ENCODE measurements at places on chromosomes 13 and 19. TPM values are rescaled to one million over a fixed set of nuclear protein-coding genes. Genes with fewer than 3 reads are reported as not detected.

- no peak for DNase-seq
These were observed 50.8 kb downstream of the ZAR1L start for GRCh38 chr13:32264407-32264806.

CEACAM3 gene
- 0.15 TPM for polyA plus RNA-seq

MEIS3 gene
- 29.5 TPM for polyA plus RNA-seq

SLC17A7 gene
- polyA plus RNA-seq: 0.33 TPM

ERICH4 gene
- polyA plus RNA-seq: 4.2 TPM

DNA sequence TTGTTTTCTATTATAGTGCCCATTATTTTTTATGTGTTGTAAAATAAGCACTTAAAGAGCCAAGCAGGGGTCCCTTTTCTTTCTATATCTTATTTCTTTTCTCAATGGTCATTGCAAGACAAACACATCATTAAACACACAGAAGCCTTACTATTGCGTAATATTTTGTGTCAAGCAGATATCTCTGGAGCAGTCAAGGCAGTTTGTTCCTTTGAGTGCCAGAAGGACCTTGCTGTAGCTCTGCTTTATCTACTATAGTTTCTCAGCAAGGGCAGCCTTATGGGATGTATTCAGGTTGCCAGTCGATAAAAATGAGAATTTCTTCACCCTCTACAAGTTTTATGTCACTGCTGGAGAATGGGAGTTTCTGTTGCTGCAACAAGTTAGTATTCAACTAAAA is 319.3 kb downstream of the TDRD3 start:
- no peak for DNase-seq

DNA sequence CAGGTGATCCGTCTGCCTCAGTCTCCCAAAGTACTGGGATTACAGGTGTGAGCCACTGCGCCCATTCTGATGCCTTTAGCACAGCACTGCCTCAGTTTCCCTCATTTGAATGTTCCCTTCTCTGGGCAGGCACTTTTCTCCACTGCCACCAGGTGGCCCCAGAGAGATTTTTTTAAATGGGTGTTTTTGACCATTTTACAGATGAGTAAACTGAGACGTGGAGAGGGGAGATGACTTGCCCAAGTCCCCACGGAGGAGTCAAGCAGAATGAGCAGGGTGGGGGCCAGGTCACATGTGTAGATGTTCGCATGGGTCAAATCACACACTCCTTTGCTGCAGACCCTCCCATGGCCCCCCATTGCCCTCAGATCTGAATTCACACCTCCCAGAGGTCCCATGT is 3.2 kb upstream of the PDE4C start:
- no peak for DNase-seq

- no peak for DNase-seq
These were observed 3.8 kb downstream of the GJB2 start for GRCh38 chr13:20188667-20189553.

DNA sequence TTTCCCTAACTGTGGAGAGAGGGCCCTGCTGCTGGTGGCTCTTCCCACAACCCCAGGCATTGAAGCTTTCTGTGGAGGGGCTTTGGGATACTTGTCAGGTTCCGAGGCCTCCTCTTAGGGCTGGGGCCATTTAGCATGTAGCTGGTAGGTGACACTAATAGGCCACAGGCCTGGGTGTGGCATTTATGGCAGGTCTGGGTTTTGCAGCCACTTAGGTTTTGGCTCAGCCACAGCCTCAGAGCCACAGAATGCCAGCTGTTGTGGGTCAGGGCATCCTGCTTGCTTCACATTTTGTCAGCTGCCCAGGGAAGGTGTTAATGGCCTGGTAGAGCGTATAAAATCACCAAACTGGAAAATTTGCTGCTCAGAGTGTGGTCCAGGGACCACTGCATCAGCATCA is 15.7 kb downstream of the FAM124A start:
- no peak for DNase-seq

INSR gene
- polyA plus RNA-seq: 26.6 TPM

GRCh38 chr19:29849208-29849607 is 37.4 kb downstream of the CCNE1 start:
- DNase-seq: no peak

GRCh38 chr19:43362179-43362578 is 8.7 kb downstream of the CD177 start:
- no peak for DNase-seq

DNA sequence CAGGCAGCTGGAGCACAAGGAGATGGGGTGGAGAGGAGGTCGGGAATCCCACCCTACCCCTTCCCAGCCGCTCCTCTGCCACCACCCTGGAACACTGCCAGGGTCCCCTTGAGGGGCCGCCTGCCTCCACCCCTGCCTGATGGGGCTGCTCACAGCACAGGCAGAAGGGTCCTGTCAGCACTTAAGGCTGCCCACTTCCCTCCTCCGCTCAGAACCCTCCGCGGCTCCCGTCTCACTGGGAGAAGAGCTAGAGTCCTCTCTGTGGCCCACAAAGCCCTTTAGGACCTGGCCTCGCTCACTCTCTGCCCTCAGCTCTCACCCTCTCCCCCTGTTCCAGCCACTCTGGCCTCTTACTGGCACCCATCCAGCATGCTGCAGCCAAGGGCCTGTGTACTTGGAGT is 3.4 kb upstream of the POLD1 start:
- no peak for DNase-seq

DNA sequence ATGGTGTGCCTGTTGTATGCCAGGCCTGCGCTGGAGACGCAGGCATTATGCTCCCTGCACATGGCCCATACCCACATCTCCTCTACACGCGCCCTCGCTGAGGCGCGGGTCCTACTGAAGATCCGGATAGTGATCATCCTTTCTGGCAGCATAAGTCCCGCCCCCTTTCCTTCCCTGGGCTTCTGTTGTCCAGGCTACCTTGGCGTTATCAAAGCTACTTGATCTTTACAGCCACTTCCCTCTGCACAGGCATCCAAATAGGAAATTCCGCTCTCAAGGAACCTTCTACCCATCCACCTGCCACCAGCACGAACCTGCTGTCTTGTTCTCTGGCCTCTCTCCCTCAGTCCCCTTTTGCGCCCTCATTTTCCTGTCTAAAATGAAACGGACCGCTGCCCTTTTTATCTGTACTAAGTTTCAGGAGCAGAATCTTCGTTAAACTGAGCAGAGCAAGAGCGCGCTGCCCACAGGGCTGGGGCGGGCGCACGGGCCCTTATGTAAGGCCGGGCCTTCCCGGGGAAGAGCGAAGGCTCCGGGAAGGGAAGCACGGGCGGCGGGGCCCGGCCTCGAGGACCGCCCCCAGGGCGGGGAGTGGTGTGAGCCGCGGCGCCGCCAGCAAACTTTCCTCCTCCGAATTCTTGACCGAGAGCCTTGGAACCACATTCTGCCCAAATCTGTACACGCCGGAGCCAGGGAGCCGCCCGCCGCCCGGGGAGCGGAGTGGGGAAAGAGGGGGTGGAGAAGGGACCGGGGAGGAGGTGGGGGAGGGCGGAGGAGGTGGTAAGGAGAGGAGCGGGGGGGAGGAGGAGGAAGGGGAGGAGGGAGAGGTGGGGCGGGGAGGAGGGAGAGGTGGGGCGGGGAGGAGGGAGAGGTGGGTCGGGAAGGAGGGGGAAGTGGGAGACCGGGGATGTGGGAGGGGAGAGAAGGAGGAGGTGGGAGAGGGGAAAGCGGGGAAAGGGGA is 920 bp upstream of the UBE2L5 start:
- DNase-seq: peak; percentile 59

OCEL1 gene
- polyA plus RNA-seq: 17.5 TPM

DNA sequence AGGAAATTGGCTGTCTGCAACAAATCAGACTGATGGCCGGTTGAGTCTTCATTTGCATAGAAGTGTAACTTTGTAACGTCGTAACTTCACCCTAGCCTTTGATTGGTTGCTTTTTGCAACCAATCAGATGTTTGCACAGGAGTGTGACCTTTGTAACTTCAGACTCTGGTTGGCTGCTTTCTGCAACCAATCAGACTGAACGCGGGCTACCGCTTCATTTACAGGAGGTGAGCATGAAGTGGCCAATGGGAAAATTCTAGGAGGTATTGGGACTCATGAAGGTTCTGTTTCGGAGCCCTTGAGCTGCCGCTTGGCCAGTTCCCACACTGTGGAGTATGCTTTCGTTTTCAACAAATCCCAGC is 441 bp upstream of the ZNF559 start:
- DNase-seq: peak; percentile 50

GRCh38 chr19:5128251-5128935 is 159.5 kb downstream of the KDM4B start:
- peak; percentile 67 for DNase-seq

- no peak for DNase-seq
These were observed 6.8 kb downstream of the ZNF526 start for GRCh38 chr19:42226886-42227285.

- no peak for DNase-seq
These were observed 5.5 kb upstream of the RANBP3 start for GRCh38 chr19:5983367-5983955.

GRCh38 chr13:64782466-64782865 is 2447.7 kb downstream of the PCDH9 start:
- DNase-seq: no peak

DNA sequence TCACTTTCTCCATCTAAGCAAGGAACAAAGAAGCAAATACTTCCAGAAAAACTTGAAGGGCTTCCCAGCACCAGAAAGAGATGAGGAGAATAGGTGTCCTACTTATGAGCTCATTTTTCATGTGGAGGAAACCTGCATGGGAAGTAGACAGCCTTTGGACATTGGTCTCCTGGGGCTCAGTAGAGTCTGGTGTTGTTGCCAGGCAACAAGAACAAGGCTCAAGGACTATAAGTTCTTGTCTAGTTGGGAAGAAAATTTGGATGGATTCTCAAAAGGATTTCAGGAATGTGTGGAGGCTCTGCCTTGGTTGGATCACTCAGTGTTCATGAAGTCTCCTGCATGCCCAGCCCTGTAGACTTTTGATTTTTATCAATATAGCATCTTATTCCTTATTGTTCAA is 84.5 kb downstream of the MBNL2 start:
- no peak for DNase-seq

COPE gene
- 93.3 TPM for polyA plus RNA-seq

ZNF568 gene
- polyA plus RNA-seq: 26.1 TPM

MBOAT7 gene
- 80.3 TPM for polyA plus RNA-seq

- no peak for DNase-seq
These were observed 195.7 kb downstream of the SPRY2 start for GRCh38 chr13:80145171-80145690.

MAMSTR gene
- polyA plus RNA-seq: 7.3 TPM

MEGF8 gene
- polyA plus RNA-seq: 36.5 TPM
